ENCODE measurements at places on chromosomes 16 and 17. TPM values are rescaled to one million over a fixed set of nuclear protein-coding genes. Genes with fewer than 3 reads are reported as not detected.

DNA sequence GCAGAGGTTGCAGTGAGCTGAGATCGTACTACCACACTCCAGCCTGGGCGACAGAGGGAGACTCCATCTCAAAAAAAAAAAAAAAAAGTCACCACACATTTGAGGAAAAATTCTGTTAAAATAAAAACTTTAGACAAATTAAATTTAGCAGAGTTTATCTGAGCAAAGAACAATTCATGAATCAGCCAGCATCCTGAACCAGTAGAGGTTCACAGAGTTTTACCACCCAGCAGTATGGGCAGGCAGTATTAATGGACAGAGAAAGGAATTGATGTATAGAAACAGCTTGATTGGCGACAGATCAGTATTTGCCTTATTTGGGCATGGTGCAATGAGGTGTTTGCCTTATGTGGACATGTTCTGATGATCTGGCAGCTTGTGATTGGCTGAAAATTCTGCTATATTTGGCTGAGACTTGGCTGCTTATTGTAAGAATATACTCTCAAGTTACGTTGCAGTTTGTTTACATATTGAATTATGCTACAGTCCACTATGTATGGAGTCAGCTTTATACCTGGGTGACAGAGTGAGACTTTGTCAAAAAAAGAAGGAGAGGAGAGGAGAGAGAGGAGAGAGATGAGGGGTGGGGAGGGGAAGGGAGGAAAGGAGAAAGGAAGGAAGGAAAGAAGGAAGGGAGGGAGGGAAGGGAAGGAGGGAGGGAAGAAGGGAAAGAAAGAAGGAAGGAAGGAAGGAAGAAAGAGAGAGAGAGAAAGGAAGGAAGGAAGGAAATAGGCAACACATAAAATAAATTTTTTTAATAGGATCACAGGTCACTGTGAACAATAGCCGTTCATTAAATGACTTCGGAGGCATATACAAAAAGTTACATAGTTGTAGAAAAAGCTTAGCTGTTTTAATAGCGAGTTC lies 14.6 kb downstream of the ABCC3 start:
- no peak overlapping the region for H3K27ac ChIP-seq
- H3K4me1 ChIP-seq, result no peaks in the 10 kb centered on the region
- DNase-seq, result no peak
- no peak overlapping the region for H3K4me3 ChIP-seq

- H3K27ac ChIP-seq, result no peak overlapping the region
- DNase-seq, result no peak
- H3K36me3 ChIP-seq, result peaks cover 16% of the 10 kb centered on the region
Measured at GRCh38 chr17:4250887-4251286, 12.9 kb downstream of the ANKFY1 start.

TPPP3 gene
- not detected for total RNA-seq

DNA sequence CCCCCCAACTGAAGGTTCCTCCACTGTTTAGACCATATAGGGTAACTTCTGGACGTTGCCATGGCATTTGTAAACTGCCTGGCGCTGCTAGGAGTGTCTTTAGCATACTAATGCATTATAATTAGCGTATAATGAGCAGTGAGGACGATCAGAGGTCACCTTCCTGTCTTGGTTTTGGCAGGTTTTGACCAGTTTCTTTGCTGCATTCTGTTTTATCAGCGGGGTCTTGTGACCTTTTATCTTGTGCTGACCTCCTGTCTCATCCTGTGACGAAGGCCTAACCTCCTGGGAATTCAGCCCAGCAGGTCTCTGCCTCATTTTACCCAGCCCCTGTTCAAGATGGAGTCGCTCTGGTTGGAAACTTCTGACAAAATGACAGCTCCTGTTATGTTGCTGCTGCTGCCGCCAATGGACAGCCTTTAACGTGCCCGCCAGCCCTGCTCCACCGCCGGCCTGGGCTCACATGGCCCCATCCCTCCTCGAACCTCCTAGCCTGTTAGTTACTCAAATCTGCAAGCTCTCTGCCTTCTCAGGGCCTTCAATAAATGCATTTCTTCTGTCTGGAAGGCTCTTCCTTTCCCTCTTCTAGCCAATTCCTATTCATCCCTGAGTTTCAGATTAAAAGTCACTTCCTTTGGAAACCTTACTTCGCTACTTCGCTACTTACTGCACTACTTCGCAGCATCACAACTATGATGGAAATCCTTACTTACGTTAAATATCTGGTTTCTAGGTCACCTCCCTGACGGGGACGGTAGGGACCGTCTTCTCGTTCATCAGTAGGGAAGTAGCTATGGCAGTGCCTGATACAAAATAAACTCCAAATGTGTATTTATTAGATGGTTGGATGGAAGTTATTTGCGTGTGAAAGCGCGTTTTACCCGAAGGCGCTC lies 640 bp upstream of the NAGLU start:
- H3K4me1 ChIP-seq, result peaks cover 45% of the 10 kb centered on the region
- DNase-seq, result no peak
- H3K27me3 ChIP-seq, result no peaks in the 10 kb centered on the region
- H3K27ac ChIP-seq, result peak overlapping the region; percentile 10
- H3K4me3 ChIP-seq, result peak overlapping the region; percentile 64
- no peaks in the 10 kb centered on the region for H3K36me3 ChIP-seq

DNA sequence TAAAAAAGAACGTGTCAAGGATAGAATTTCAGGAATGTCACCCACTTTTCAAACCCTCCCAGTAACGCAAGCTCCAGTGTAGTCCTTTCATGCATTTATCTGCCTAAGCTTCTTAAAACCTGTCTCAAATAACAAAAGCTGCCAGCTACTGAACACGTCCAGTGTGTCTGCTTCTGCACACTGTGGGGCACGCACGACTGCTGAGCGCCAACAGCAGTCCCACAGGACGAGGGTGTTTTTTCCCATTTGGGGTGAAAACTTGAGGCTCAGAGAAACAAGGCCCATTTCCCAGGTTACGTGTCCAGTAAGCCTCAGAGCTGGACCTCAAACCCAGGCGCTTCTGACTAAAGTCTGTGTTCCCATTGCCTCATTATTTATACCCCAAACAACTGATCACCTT lies 17.2 kb downstream of the NTAN1 start:
- no peaks in the 10 kb centered on the region for H3K4me1 ChIP-seq
- no peak for DNase-seq
- H3K27ac ChIP-seq, result no peak overlapping the region
- H3K36me3 ChIP-seq, result peaks cover 73% of the 10 kb centered on the region

PRSS21 gene
- not detected for total RNA-seq

- no peak for DNase-seq
- no peak overlapping the region for H3K27ac ChIP-seq
- no peaks in the 10 kb centered on the region for H3K27me3 ChIP-seq
- peaks cover 2% of the 10 kb centered on the region for H3K4me1 ChIP-seq
Measured at GRCh38 chr16:84963066-84963465, 48.3 kb downstream of the ZDHHC7 start.

DNA sequence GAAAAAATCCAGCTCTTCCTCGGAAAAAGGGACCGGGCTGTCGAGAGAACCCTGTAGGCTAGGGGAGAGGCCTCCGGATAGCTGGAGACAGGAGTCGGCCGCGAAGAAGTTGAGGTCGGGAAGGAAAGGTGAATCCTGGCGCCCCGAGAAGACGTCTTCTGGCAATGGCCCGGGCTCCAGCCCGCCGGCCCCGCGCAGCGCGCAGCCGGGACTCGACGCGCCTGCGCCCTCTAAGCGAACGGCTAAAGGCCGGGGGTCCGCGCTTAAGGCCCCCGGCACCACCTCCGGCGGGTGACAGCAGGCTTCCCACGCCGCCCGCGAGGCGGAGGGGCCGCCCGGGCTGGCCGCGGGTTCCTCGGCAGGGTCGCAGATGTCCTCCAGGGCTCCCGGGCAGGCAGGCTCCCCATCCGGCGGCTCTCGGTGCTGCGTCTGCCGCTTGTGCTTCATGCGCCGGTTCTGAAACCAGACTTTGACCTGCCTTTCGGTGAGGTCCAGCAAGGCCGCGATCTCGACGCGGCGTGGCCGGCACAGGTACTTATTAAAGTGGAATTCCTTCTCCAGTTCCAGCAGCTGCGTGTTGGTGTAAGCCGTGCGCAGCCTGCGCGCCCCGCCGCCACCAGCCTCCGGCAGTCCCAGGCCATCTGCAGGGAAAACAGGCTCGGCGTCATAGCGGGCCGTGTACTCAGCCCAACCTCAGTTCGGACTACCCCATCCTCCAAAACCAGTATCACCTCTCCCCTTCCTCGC lies 1.6 kb downstream of the HOXB2 start:
- H3K27ac ChIP-seq, result peak overlapping the region; percentile 96
- H3K4me1 ChIP-seq, result peaks cover 70% of the 10 kb centered on the region
- peak overlapping the region; percentile 88 for H3K4me3 ChIP-seq
- no peaks in the 10 kb centered on the region for H3K27me3 ChIP-seq
- no peaks in the 10 kb centered on the region for H3K36me3 ChIP-seq

DNA sequence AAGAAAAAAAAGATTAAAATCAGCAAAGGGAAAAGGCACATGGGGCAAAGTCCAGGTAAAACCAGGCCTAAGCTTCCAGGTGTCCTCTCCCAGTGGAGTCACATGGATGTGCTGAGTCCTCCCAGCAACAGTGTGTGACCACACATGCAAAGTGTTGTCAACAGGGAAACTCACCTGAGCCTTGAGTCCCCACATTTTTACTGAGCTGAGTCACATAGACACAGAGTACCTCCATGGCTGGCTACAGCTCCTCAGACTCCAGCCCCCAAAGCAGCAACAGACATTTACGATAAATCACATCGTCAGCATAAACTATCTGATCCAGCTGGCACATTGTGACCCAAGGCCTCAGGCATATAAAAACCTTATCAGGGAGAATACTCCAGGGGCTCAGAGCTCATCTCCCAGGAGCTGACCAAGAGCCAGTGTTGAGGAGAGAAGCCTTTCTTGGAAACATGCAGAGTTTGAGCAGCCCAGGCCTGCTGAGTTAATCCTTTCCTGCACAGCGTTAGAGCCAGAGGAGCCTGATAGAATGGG lies 20.5 kb downstream of the ERCC4 start:
- H3K4me1 ChIP-seq, result no peaks in the 10 kb centered on the region
- H3K36me3 ChIP-seq, result peaks cover 45% of the 10 kb centered on the region
- no peaks in the 10 kb centered on the region for H3K27me3 ChIP-seq
- DNase-seq, result no peak
- no peak overlapping the region for H3K4me3 ChIP-seq

Measured in CD4-positive, alpha-beta T cell (primary cell).